ENCODE measurements at places on chromosomes 4 and X.

DNA sequence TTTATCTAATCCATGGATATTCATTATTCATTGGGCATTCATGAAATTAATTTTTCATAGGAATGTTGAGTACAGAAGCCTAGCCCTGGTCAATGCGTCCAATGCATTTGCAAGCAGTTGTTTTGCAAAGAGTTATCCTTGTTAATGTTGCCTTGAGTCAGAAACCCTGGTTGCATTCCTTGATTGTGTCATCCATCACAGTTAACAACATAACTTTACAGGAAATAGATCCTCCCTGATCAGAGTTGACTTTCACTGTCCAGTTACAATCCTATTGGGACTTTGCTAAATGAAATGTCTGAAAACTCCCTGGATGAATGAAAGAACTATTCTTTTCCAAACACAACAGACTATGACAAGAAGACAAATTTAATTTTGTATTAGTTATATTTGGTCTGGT lies 924.3 kb upstream of the SLIT2 start:
- no peak for DNase-seq

- DNase-seq: no peak
Measured at GRCh38 chr4:67035501-67035900, 509.8 kb downstream of the CENPC start.

DNA sequence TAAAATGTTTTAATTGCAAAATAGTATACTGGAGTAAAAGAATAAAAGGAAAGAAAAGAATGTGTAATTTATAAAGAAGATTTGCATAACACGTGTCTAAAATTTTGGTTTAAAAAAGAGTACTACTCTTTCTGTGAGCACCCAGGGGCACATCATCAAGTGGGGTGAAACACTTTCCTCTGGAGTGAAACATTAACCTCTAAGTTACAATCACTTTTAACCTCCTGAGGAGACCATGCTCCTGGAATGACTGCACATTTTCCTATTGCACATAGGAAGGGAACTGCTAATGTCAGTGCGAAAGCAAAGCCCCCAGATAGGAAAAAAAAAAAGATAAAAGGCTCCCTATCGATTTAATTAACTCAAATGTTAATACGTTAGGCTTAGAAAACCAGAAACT lies 13.3 kb downstream of the VEGFC start:
- no peak for DNase-seq

DNA sequence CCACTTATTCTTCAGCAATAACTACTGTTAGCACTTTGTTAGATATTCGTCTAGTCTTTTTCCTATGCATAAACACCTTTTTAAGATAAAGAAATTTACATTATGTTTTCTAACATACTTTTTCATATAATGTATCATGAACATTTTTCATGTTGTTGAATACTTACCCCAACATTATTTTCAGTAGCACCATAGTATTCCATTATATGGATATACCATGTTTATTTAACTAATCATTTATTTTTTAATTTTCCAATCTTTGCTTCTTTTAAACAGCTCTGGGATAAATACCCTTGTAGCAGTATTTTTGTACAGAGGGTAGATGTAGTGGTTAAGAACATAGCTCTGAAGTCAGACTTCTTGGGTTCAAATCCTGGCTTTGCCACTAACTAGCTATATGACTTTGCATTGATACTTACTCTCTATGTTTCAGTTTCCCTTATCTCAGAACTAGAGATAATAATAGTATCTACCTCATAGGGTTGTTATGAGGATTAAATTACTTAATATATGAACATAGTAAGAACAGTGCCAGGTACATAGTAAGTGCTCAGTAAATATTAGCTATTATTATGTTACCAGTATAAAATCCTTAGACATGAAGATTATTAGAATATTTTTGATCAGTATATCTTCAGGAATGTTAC lies 11.3 kb downstream of the EXOC1 start:
- no peak for DNase-seq

DNA sequence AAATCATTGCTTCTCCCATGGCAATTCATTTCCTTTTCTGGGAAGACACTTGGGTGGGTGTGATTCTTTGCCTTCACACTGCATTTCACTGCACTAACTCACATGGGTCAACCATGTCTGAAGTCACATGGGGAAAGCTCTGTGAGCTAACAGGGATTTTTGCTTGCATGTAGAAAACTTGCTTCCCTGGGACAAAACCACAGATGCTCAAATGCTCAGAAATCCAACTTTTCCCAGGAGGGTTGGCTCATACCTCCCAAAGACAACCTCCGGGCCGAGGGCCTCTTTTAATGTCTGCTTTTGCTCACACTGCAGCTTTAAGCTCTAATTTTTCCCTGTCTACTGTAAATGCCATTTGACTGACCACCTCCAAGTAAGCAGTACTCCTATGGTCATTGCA lies 1695.2 kb downstream of the STIM2 start:
- DNase-seq: no peak

DNA sequence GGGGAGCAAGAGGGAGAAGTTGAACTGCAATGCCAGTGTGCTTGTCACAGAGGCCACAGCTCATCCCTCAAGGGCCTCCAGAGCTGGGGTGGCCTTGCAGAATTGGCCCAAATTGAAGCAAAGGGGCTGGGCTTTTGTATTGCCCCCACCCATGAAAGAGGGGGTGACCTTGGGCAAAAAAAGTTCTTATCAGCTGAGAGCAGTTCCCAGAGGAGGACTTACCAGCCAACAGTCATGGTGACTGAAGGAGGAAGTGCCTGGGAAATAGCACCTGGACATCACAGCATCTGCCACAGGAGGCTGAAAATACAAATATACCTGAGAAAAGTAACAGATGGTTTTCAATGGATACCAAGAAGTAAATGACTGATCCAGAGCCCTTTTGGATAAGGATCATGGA lies 262.4 kb downstream of the MID1IP1 start:
- no peak for DNase-seq

- no peak for DNase-seq
Measured at GRCh38 chr4:144318797-144319196, 178.3 kb upstream of the GYPA start.

GRCh38 chr4:187666697-187667494 lies 328.7 kb upstream of the ZFP42 start:
- no peak for DNase-seq

DNA sequence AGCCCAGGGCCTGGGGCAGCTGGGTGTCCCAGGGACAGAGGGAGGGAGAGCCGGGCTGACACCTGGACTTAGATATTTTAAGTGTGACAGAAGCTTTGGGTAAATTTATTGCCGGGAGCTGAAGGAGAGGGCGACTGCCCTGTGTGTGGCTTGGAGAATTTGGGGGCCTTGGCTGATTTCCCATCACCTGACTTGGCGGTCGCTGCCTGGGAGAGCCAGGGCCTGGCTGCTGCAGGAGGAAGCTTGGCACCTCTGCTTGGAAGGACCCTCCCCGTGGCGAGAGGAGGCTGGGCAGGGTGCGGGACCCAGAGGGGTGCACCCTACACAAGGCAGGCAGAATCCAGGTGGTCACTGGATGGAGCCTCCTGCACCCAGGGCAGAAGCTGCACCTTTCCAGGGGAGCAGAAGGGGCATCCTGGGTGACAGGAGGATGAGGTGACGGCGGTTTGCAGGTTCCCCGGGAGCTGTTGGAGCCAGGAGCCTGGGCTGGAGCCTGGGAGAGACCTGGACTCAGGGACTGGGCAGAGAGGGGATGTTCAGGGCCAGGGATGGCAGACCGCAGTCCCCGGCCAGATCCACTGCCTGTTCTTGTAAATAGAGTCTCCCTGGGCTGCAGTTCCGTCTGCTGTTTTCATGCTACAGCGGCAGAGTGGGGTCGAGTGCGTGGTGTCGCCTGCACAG lies 72.0 kb downstream of the RGS12 start:
- DNase-seq: no peak

DNA sequence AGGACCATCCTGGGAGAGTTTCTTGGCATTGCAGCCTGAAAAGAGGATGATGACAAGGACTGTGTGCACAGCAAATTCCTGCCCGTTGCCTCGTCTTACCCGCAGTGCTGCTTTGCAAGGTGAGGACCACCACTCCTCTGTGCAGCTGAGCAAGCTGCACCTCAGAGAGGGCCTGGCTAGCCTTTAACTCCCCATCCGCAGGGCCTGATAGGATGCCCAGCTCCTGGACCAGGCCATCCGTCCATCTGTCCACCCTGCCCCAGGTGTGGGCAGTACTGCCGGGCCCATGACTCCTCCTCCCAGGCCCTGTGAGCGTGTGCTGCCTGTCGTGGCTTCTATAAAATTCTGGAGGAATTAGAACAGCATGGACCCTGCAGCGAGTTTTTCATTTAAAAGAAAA lies 43.9 kb upstream of the PPP2R2C start:
- no peak for DNase-seq

DNA sequence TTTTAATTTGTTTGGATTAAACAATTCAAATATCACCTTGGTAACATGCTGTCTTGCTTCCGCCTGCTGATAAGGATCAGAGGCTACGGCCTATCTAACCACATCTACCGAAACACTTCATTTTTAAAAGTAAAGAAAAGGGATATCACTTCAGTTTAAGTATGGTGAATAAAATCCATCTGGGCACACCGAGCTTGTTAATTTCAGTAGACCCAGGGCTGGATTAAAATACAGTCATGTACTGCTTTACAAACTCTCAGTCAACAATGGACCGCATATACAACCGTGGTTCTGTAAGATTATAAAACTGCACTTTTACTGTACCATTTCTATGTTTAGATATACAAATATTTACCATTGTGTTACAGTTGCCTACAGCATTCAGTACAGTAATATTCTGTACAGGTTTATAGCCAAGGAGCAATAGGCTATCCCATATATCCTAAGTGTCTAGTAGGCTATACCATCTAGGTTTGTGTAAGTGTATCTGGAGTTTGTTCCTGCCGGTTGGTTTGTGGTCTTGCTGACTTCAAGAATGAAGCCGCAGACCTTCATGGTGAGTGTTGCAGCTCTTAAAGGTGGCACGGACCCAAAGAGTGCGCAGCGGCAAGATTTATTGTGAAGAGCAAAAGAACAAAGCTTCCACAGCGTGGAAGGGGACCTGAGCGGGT lies 40.0 kb downstream of the SEPTIN11 start:
- DNase-seq: peak; percentile 51

GRCh38 chr4:47562297-47562696 lies 77.2 kb downstream of the ATP10D start:
- no peak for DNase-seq

DNA sequence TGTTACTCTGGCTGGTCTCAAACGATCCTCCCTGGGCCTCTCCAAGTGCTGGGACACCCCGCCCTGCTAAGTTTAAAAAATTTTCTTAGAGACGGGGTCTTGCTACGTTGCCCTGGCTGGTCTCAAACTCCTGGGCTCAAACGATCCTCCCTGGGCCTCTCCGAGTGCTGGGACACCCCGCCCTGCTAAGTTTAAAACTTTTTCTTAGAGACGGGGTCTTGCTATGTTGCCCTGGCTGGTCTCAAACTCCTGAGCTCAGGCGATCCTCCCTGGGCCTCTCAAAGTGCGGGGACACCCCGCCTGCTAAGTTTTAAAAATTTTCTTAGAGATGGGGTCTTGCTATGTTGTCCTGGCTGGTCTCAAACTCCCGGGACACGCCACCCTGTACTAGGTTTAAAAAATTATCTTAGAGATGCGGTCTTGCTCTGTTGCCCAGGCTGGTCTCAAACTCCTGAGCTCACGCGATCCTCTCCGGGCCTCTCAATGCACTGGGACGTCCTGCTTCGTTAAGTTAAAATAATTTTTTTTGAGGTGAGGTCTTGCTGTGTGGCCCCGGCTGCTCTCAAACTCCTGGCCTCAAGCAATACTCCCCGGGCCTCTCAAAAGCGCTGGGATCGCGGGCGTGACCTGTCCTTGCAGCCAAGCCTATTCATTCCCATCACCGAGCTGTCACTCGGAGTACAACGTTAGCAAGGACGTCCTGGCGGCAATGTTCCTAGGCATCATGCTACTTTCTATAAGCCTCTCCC lies 1.1 kb downstream of the SLC25A6 start:
- no peak for DNase-seq

- no peak for DNase-seq
Measured at GRCh38 chrX:104141087-104141760, 15.6 kb downstream of the SLC25A53 start.

DNA sequence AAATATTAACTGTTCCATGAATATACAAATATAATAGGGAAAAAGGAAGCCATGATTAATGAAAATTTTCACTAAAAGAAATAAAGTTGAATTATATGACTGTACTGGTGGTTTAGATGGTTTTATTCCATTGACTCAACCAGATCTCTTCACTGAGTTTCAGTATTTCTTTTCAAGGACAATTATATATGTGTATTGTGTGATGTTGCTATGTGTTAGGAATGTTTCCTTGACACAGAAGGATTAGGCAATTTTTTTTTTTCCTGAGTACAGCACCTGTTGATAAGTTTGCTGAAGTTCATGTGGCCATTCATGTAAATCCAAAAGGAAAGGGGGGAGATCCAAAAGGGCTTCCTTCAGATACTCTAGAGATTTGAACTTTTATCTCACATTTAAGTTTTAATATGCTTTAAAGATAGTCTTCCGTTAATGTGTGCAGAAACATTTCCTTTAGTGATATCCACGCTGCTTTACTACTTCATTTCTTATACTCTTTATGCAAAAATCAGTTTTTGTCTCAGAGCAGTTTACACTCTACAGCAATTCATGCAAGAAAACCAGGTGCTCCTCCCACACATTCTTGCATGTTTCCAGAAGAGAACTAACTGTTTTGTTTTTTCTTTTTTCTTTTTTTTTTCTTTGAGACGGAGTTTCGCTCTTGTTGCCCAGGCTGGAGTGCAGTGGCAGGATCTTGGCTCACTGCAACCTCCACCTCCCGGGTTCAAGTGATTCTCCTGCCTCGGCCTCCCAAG lies 249.1 kb downstream of the RPA4 start:
- DNase-seq: no peak

DNA sequence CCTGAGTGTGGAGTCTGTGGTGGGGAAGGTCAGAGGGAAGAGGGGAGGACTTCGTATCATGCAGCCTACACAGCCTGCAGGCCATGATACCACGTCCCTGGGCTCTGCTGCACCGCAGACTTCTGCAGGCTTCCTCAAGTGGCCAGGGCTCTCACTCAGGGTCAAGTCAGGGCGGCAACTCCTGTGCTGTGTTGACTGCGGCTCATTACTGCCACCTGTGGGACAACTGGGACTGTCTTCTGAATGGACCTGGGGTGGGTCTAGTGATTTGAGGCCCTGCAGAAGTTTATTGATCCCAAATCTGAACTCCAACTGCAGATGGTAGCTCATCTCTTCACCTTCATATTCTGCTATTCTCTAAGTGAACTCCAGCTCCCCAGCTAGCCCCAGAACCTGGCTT lies 167.1 kb downstream of the NSUN7 start:
- DNase-seq: peak; percentile 58

DNA sequence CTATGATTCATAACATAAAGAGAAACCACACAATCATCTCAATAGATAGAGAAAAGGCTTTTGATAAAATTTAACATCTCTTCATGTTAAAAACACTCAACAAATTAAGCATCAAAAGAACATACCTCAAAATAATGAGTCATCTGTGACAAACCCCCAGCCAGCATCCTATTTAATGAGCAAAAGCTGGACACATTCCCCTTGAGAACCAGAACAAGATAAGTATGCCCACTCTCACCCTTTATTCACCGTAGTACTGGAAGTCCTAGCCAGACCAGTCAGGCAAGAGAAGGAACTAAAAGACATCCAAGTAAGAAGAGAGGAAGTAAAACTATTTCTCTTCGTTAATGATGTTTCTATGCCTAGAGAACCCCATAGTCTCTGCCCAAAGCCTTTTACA lies 507.2 kb downstream of the PABPC4L start:
- no peak for DNase-seq
